IMR-90 (cell line): ENCODE measurements at places on chromosomes 4 and X. TPM values are rescaled to one million over a fixed set of nuclear protein-coding genes. Genes with fewer than 3 reads are reported as not detected.

GRCh38 chrX:115521741-115522140, 39.2 kb upstream of the PLS3 start:
- H3K4me1 ChIP-seq, result no peaks in the 10 kb centered on the region
- H3K27me3 ChIP-seq, result no peaks in the 10 kb centered on the region; the same call in 1 of the 2 replicates
- no peak overlapping the region for H3K4me3 ChIP-seq
- peak; percentile 12 for DNase-seq
- H3K27ac ChIP-seq, result no peak overlapping the region

- H3K27me3 ChIP-seq, result no peaks in the 10 kb centered on the region
- peaks cover 2% of the 10 kb centered on the region; the same call in 1 of the 2 replicates for H3K4me1 ChIP-seq
- no peaks in the 10 kb centered on the region for H3K36me3 ChIP-seq
- H3K4me3 ChIP-seq, result no peak overlapping the region
- DNase-seq, result peak; percentile 77
Measured at GRCh38 chrX:134936542-134936941, 54.2 kb upstream of the SMIM10 start.

- no peaks in the 10 kb centered on the region for H3K4me1 ChIP-seq
- no peak overlapping the region for H3K4me3 ChIP-seq
- no peaks in the 10 kb centered on the region for H3K36me3 ChIP-seq
- DNase-seq, result no peak
- no peaks in the 10 kb centered on the region for H3K27me3 ChIP-seq
Measured at GRCh38 chrX:27706526-27706925, 101.3 kb upstream of the MAGEB10 start.

- H3K27me3 ChIP-seq, result peaks cover 16% of the 10 kb centered on the region
- H3K27ac ChIP-seq, result no peak overlapping the region
- H3K36me3 ChIP-seq, result no peaks in the 10 kb centered on the region
- H3K4me3 ChIP-seq, result no peak overlapping the region
- H3K4me1 ChIP-seq, result no peaks in the 10 kb centered on the region
Measured at GRCh38 chrX:17072721-17073230, 126.3 kb downstream of the REPS2 start.

DNA sequence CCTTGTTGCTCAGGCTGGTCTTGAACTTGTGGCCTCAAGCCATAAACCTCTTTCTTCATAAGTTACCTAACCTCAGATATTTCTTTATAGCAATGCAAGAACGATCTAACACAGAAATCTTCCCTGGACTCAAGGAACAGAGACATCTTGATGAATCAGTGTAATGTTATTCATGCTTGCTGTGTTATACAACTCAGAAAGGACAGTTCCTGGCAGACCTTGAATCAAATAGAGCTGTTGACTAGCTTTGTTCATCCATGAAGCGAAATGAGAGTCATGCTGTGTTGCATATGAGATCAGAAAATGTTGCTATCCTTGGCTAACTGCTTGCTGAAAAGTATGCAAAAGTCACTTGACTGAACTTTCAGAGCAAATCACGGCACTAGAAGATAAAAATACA, 72.6 kb upstream of the ARHGAP24 start:
- no peaks in the 10 kb centered on the region for H3K27me3 ChIP-seq
- peak; percentile 4 for DNase-seq
- H3K27ac ChIP-seq, result no peak overlapping the region
- H3K4me3 ChIP-seq, result no peak overlapping the region
- H3K4me1 ChIP-seq, result no peaks in the 10 kb centered on the region
- no peaks in the 10 kb centered on the region for H3K36me3 ChIP-seq

- no peaks in the 10 kb centered on the region for H3K36me3 ChIP-seq
- DNase-seq, result no peak
- no peak overlapping the region for H3K27ac ChIP-seq
- H3K4me3 ChIP-seq, result no peak overlapping the region
- H3K4me1 ChIP-seq, result no peaks in the 10 kb centered on the region
Measured at GRCh38 chrX:148282504-148282903, 217.9 kb upstream of the AFF2 start.

GRCh38 chr4:117692538-117692937, 341.7 kb upstream of the NDST3 start:
- no peaks in the 10 kb centered on the region for H3K36me3 ChIP-seq
- no peaks in the 10 kb centered on the region for H3K27me3 ChIP-seq
- H3K4me1 ChIP-seq, result no peaks in the 10 kb centered on the region

The MAGEE1 gene
- total RNA-seq, result 0.54 and 0.56 TPM in 2 replicates

The TEX13C gene
- total RNA-seq, result not detected in 2 replicates

- DNase-seq, result no peak
- no peak overlapping the region for H3K4me3 ChIP-seq
- no peak overlapping the region for H3K27ac ChIP-seq
- H3K4me1 ChIP-seq, result peaks cover 2% of the 10 kb centered on the region; the same call in 1 of the 2 replicates
Measured at GRCh38 chr4:10667701-10668326, 16.8 kb downstream of the CLNK start.

- no peaks in the 10 kb centered on the region for H3K4me1 ChIP-seq
- H3K36me3 ChIP-seq, result no peaks in the 10 kb centered on the region
- no peak for DNase-seq
- H3K27me3 ChIP-seq, result no peaks in the 10 kb centered on the region
Measured at GRCh38 chr4:114754616-114755015, 156.0 kb downstream of the UGT8 start.

The MGARP gene
- 35.0 and 44.4 TPM in 2 replicates for total RNA-seq

DNA sequence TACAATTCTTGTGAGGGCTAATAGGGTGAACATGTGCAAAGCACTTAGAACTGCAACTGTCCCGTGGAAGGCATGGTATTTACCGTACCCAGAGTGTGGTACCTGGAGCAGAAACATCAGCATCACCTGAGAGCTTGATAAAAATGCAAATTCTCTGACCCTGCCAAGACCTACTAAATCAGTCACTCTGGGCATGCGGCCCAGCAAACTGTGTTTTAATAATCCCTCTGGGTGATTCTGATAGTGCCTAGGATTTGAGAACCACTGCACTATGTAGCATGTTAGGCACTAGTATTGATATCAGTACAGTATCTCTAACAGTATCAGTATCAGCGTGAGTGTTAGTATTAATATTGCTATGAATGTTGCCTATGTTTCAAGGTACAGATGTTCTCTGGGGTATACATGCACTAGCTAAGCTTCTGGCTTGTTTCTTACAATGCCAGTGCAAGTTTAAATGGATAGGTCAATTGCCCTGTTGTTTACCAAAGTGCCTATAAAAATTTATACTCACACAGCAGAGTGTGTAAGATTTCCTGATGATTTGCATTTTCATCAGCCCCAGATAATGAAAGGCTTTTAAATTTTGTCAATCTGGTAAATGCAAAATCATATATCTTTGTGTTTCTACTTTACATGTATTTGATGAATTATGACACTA, 354.0 kb downstream of the HS3ST1 start:
- no peak overlapping the region for H3K4me3 ChIP-seq
- no peak for DNase-seq
- no peak overlapping the region for H3K27ac ChIP-seq
- no peaks in the 10 kb centered on the region for H3K27me3 ChIP-seq
- no peaks in the 10 kb centered on the region for H3K4me1 ChIP-seq
- no peaks in the 10 kb centered on the region for H3K36me3 ChIP-seq

- H3K27ac ChIP-seq, result no peak overlapping the region
- H3K4me3 ChIP-seq, result no peak overlapping the region
- no peak for DNase-seq
- H3K4me1 ChIP-seq, result no peaks in the 10 kb centered on the region
Measured at GRCh38 chr4:168118116-168118655, 25.8 kb downstream of the ANXA10 start.
